Karpas-422 (cell line): ENCODE measurements at places on chromosomes 5 and 9.

DNA sequence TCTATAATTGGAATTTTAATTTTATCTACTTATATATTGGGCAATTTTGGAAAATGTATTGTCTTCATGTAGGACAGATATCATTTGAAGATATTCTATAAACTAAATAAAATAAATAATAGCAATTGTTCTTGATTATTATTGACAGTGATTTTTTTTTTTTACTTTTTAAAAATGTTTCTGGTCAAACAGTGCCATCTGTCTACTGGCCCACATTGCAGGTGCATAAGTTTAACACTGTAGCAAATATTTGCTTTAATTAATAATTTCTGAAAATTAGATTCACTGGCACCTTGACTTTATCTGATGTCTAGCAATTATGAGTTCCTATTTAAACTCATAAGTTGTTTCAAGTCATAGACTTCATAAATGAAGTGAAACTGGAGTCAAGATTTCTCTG, 41.1 kb upstream of the ISOC1 start:
- no peak for DNase-seq

DNA sequence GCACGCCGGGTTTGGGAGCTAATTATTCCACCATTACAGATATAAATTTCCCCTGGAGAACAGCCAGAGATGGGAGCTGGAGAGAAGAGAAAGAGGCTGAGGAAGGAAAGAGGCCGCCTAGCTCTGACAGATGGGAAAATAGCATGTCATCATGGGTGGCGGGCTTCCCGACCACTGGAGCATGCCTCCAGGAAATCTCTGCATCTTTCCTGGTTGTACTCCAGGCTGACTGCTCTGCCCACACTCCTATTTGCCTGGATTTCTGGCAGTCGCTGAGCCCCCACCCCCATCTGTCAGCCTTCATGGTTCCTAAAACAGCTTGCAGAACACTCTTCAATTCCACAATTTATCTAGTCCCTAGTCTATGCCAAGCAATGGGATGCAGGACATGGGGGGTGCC, 14.3 kb upstream of the GABRP start:
- no peak for DNase-seq

DNA sequence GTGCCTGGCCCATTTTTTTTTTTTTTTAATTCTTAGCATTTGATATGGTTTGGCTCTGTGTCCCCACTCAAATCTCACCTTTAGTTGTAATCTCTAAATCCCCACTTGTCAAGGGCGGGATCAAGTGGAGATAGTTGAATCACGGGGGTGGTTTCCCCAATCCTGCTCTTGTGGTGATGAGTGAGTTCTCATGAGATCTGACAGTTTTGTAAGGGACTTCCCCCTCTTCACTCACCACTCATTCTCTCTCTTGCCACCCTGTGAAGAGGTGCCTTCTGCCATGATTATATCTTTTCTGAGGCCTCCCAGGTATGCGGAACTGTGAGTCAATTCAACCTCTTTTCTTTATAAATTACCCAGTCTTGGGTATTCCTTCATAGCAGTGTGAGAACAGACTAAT, 27.2 kb downstream of the NDUFAF2 start:
- no peak for DNase-seq

- DNase-seq = no peak
These were observed 58.7 kb upstream of the TMED7 start for GRCh38 chr5:115684513-115685037.

DNA sequence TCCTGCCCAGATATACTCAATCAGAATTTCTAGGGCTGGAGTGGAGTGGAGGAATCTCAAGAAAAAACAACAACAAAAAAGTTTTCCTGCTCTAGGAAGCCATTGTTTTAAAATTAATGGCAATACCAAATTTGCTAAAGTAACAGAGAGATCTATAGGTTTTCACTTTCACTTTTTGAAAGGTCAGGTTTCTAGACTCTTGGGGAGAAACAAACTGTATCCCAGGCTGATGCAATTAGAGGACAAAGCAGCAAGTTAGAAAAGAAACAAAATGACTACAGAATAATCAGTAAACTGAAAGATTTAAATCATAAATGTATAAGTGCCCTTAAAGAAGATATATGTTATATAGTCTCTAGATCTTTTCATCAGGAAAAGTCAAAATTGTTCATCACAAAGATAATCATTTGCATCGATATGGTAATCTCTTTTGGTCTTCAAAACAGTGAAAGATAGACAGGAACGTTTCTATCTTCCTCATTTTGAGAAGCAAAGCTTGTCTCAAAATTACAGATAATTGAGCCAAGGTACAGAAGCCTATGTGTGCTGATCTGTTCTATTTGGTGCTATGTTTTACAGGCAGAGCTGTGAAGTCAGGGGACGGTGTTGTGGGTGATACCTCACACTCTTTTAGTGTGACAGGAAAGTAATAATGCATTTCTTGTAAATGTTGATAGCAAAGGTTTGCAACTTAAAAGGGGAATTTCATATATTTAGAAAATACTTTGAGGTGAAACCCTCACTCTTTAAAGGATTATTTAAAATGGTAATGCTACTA, 1746.6 kb upstream of the C9orf72 start:
- no peak for DNase-seq

DNA sequence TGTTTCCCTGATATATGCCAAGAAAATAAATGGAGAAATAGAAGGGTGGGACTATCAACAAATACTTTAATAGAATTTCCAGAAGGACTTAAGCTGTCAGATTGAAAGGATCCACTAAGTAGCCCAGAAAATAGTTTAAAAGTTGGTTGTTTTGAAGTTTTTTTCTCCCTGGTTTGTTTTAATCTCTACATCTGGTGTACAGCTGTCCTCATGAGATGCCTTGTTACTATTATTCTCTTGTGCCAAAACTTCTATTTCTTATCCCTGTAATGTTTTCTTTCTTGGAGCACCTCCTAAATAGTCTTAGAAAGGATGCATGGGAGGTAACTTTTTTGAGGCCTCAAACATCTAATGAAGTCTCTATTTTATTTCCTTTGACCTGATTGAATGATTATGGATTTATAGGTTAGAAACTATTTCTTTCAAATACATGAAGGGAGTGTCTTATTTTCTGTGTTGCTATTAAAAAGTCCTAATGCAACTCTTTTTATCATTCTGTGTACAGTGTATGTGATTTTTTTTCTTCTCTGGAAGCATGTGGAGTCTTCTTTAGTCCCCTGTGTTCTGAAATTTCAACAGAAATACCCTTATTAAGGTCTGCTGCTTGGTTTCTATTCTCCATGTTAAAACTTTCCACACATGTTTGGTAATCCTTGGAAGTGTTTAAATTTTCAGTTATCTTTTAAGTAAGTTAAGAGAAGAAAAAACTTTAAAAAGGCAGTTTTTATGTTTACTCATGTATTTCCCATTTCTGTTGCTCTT, 140.0 kb upstream of the CDKN2B start:
- DNase-seq = no peak

DNA sequence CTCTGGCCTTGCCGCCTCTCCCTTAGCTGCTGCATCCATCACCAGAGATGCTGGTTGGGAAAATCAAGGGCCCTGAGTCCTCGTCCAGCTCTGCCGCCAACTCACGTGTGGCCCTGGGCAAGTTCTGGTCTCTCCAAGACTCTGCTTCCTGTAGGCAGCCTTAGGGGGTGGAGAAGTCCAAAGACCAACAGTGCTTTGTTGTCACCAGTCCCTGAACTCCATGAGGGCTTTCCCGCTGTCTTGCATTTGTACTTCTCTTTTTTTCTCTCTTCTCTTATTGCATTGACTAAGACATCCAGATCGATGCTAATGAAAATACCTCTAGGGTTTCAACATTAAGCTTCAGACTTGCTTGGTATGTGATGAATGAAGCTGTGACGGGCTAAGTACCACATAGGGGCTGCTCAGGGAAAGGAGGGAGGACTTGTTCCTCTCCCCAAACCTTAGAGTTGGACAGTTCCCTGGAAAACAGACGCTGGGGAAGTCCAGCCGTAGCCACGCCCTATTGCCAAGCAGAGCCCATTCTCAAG, 63.7 kb upstream of the STXBP1 start:
- DNase-seq = no peak

DNA sequence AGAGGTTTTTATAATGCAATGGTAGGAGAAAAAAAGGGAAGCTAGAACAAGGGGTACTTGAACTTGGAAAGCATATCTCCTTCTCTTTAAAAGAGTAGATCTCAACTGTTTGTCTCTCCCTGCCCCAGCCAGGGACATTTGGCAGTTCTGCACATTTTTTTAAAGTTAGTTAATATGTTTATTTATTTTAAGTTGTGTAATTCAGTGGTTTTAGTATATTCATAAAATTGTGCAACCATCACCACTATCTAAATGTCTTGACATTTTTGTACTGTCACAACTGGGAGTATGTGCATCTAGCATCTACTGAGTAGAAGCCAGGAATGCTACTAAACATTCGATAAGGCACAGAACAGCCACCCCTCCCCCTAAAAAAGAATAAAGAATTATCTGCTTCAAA, 103.5 kb upstream of the DPYSL3 start:
- no peak for DNase-seq

GRCh38 chr5:9197881-9198260, 348.0 kb downstream of the SEMA5A start:
- no peak for DNase-seq

- DNase-seq = no peak
These were observed 61.3 kb upstream of the HSPA9 start for GRCh38 chr5:138636398-138636944.
